Thoracic aorta (tissue), 2 donors: ENCODE measurements at places on chromosomes 1 and 21. TPM values are rescaled to one million over a fixed set of nuclear protein-coding genes. Genes with fewer than 3 reads are reported as not detected.

Gene LCE1C
- total RNA-seq, result 2.8 TPM

Gene PIK3C2B
- 34.5 TPM for total RNA-seq

Gene TGFB2
- total RNA-seq, result 9.1 TPM

Gene EPHA10
- not detected for total RNA-seq

Gene B3GALT2
- 0.21 TPM for total RNA-seq

Gene REN
- total RNA-seq, result not detected

Gene ADAMTS5
- 5.8 TPM for total RNA-seq

Gene LINGO4
- not detected for total RNA-seq

Gene VCAM1
- total RNA-seq, result 77.6 TPM

Gene FTCD
- total RNA-seq, result not detected

Gene HAO2
- total RNA-seq, result not detected

Gene ADCY10
- total RNA-seq, result 0.54 TPM

DNA sequence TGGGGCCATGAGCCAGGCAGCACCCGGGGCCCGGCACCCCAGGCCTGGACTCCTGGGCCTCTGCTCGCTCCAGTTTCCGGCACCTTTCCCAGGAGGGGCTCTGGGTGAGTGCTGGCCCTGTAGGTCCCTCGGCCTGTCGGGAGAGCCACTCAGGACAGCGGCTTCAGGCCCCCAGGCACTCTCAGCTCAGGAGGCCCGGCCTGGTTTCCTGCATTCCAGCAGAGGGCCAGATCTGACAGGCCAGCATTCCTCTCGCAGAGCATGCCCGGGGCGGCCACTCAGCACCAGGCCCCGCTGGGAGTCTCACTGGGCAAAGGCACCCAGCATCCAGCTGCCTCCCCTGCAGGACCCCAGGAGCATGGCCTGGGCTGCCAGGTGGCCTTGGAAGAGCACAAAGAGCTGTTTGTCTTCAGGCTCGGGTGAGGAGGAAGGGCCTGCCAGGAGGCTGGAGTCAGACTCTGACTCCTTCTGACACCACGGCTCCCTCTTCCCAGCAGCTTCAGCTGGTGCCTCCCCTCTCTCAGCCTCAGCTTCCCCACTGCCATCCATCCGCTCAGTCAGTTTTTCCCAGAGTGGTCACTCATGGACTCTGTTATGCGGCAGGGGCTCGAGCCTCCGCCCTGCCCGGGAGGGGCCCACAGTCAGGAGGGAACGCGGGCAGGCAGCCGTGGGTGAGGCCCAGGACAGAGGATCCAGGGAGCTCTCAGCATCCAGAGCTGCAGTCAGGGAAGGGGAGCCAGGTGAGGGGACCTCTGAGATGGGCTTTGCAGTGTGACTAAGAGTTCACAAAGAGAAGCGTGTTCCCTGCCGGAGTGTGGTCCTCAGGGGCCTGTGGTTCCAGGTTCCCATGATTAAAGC, 51.7 kb downstream of the WNT9A start:
- no peak for DNase-seq

DNA sequence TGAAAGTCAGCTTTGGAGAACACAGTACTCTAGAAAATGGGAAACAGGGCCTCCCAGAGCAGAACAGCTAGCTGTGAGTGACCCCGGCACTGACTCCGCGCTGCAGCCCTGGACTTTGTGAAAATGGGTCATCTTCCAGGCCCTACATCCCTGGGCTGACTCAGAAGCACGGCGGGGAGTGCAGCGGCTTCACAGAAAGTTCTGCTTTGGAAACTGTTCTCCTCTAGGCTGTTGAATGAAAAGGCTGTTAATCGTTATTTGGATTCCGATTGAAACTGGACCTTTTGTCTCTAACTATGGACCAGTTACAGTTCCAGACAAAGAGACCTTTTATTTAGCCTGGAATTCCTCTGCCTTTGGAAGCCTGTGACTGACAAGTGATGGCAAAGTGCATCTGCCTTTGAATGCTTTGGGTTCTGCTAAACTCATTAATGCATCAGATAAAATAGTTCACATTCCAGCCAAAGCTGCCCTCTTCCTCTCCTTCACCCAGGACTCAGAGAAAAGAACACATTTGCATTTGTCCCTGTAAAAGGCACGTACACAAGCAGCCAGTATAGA, 144.9 kb upstream of the HOOK1 start:
- DNase-seq, result no peak

DNA sequence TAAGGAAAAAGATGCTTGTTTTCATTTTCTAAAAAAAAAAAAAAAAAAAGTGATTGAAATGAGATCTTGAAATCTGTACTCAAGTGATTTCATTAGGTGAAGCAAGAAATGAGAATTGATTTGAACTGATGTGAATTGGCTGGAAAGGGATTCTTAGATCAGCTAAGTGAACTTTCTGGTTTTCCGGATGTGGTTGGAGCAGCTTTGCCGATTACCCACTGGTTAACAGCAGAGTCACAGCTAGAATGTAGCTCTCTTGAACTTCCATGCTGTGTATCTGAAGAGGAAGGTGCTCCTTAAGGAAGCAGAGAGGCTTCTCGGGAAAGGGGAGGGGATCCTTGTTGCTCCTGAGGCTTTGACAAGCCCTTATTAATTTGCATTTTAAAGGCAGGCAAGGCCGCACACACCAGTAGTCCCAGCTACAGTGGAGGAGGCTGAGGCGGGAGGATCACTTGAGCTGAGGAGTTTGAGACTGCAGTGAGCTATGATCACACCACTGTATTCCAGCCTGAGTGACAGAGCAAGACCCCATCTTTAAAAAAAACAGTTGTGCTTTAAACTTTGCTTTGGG, 28.7 kb upstream of the PWP2 start:
- DNase-seq, result no peak

DNA sequence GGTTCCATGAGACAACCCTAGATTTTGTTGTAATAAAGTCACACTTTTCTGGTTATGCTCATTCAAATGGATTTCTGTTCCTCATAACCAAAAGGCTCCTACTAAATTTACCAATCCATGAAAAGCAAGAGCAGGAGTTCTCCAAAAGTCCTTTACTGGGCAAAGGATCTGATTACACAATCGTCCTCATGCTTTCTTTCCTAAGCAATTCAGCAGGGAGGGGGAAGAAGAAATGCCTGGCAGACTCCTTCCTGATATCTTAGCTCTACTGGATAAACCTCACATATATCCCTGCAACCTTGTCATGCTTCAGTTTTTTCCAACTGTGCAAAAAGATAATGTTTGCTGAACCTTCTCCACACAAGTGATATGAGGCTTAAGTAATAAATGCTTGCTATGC, 67.6 kb upstream of the GUCA2B start:
- no peak for DNase-seq

- no peak for DNase-seq
Observed at GRCh38 chr1:153261281-153262069, 2.0 kb downstream of the LORICRIN start.

GRCh38 chr21:41283211-41283818, 33.3 kb upstream of the FAM3B start:
- no peak for DNase-seq

GRCh38 chr21:32413015-32413504, 554 bp downstream of the EVA1C start:
- no peak for DNase-seq

GRCh38 chr1:153337980-153338853, 10.4 kb downstream of the PGLYRP4 start:
- DNase-seq, result no peak

GRCh38 chr1:162165528-162165927, 96.0 kb downstream of the NOS1AP start:
- no peak for DNase-seq

DNA sequence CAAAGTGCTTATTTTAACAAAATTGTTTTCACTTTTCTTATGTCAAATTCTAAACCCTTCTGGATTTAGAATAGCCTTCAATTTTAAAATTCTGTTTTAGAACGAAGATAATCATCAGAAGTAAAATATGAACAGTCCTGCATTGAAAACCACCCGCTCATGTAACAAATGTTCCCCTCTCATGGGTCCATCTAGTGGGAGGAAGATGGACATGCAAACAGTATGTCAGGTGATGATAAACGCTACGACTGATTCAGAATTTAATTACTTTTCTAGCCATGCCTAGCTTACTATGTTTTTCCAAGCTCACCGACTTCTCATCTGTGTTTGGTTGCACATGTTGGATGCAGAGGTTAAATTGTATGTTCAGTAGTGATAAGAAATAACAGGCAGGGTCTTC, 23.5 kb downstream of the SOD1 start:
- no peak for DNase-seq

DNA sequence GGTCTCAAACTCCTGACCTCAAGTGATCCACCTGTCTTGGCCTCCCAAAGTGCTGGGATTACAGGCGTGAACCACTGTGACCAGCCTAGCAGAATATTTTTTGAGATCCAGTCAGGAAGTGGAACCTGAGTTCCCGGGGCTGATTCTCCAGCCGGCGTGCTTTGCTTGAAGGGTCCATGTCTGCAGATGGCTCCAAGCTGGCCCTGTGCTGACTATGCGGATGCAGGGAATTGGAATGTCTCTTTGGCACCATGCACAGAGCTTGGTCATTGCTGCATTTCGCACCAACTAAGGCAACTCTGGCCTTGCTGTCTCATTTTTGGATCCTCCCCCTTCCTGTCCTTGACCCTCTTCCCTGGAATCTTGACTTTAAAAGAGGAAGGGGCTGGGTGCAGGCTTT, 28.1 kb downstream of the ARHGEF10L start:
- no peak for DNase-seq

DNA sequence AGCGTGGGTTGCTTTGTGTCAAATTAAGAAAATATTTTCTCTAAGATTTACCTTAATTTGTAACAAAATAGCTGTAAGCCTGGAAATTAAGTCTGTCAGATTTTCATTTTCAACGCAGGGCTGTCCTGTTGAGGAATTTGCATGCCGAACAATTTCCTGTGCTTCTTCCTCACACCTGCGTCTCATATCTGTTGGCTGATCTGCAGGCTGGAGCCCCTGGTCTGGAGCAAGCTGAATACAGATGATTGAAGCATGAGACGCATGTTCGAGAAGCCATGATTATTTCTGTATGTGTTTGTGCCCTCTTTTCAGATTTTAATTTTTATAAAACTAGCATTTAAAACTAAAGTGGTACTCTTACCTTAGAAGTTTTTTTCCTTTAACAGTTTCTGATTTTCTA, 9.8 kb downstream of the MIXL1 start:
- no peak for DNase-seq

DNA sequence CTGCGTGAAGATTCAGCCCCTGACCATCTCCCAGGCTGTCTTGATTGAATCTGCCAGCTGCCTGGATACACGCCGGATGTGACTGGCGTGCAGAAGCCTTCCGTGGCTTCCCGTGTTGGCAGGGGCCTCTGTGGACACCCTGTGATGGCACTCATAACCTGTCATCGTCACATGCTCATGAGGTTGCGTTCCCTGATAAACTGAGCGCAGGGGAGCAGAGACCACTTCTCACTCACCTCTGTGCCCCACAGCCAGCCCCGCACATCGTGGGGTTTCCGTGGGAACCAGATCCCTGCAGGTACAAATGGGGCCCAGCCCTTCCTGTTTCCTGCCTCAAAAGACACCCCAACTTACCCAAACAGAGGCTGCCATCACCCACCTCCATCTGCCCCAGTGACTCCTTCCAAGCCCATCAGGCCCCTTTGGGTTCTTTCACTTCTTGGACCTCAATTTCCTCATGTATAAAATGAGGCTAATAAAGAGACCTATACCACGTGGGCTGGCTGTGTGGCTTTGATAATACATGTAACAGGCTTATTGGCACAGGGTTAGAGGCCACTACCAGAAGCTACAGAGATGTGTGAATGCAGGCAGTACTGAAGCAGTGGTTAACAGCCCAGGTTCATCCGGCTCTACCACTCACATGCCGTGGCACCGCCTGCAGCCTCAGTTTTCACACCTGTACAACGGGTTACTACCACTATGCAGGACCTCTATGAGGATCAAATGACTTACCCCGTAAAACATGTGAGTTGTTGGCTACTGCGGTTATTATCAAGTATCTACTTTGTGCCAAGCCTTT, 23.6 kb downstream of the HTR6 start:
- DNase-seq, result no peak

- no peak for DNase-seq
Observed at GRCh38 chr1:47596328-47596727, 158.5 kb downstream of the FOXD2 start.

DNA sequence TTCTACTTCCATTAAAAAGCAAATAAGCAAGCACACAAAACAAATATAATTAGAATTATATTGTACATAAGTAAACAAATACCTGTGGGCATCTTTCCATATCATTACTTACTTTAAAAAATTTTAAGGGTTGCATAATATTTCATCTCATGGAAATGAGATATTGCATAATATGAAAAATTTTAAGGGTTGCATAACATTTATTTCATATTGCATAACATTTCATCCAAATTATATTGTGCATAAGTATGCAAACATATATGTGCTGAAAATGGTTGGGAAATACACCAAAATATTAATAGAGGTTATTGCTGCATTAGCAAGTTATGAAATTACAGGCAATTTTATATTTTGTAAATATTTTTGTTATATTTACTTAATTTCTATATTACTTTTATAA, 213.7 kb downstream of the KCNH1 start:
- DNase-seq, result no peak

DNA sequence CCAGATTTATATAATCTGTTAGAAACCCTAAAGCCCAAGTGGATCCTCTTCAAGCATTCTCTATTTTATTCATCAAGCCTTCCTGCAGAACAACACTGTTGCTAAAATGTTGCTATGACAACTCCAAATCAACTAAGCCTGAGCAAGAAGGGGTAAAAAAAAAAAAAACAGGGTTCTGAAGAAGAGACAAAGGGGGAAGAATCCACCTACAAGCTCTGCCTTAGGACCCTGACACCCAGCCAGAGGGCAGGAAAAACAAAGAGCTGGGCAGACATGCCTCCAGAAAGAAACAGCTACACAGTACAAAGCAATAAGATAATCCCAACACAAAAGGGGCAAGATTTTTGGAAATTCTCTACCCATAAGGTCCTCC, 1.3 kb downstream of the USF1 start:
- DNase-seq, result no peak

GRCh38 chr1:154141240-154141639, 13.6 kb downstream of the NUP210L start:
- no peak for DNase-seq
